KBM-7 (cell line): ENCODE measurements at places on chromosomes 7 and 10.

GRCh38 chr7:139993169-139993568, 69.6 kb downstream of the PARP12 start:
- no peak for DNase-seq

DNA sequence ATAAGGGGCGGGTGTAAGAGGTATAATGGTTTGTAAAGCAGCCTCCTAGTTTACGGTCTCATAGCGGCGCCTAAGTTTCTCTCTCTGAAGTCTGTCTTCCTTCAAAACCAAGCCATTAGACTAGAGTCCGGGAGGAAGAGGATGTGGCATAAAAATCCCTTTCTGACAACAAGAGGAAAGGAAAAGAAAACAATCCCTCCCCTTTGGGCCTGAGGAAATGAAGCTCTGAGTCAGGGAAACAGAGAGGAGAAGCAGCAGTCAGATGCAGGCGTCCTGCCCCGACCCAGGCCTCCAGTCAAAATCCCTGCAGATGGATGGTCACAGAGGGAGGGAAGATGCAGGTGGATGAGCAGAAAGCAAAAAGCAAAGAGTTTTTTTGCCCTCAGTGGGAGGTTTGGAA, 23.7 kb downstream of the PARP12 start:
- no peak for DNase-seq

DNA sequence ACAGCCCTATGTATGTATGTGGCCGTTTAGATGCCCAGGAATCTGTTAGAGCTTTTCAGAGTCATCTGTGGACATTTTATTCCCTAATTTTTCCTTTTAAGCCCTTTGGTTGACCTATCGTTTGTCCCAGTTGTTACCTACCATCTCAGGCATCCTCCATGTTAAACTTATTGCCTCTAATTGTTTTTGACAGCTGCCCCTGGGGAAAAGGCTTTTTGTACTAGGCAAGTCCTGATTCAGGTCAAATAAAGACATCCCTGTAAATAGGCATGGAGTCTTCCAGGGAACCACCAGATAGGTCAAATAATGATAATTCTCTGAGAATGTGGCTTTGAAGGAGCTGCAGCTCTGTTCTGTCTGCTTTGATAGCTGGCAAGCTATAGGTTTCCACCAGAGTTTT, 87.7 kb upstream of the CYP26C1 start:
- no peak for DNase-seq

GRCh38 chr7:39493934-39494333, 72.3 kb upstream of the YAE1 start:
- DNase-seq: no peak

- DNase-seq: no peak
These were observed 39.3 kb downstream of the LRRC18 start for GRCh38 chr10:48900371-48900801.

GRCh38 chr10:103089493-103089892, 103.6 kb downstream of the NT5C2 start:
- DNase-seq: no peak

GRCh38 chr7:101233907-101234547, 3.6 kb downstream of the CLDN15 start:
- no peak for DNase-seq

DNA sequence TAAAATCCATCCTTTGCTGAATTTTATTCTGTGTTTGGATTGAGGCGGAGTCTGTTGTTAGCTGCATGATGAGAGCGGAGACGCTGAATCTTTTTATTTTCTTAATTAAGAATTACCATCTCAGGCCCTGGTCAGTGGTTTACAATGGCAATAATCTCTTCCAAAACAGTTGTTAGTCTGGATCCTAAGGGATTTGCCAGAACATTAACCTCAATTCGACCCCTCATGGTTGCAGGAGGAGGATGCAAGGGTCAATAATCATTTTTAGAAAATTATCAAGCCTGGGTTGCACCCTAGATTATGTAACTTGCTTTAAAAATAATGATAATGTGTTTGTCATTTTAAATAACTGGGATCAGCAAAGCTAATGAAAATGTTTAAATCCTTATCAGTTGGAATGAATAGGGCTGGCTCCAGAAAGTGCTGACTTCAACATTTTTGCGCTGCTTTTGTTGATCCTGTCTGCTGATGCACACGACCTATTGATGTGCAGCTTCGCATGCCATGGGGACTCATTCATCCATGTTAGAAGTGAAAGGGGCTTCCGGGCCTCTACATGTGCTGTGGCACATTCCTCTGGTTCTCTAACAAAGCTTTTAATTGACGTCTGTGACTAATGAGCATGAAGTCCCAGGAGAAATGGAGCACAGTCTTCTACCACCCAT, 80.7 kb upstream of the KIAA1217 start:
- DNase-seq: no peak

DNA sequence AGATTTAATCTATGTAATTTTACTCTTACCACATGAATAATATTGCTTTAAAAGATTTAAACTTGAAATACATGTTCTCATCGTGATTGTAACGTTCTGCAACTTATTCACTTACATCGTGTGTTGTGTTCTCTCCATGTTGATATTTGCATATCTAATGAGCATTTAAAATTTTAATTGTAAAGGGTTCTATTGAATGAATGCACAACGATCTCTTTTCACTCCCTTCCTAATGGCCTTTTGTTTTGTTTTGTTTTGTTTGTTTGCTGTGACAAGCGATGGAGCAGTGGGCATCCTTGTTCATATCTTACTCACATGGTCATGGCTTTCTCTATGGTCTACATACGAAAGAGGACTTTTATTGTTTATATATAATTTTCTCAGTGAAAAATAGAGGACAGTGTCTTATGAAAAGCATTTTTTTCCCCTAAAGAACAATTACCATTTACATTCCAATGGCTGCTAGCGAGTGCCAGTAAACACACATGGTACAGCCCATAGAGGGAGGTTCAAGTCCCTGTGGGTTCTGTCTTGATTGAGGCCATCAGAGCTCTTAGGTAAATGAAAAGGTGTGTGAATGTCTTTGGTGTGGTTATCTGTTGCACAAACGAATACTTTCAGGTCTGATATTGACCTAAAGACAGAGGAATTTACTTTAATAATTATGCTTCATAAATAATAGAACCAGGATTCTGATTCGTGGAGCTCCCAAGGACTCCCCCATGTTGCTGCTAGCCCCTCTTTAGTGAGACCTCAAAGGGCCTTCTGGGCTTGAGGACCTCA, 32.4 kb downstream of the BTBD16 start:
- DNase-seq: no peak

- no peak for DNase-seq
These were observed 571.4 kb upstream of the IGFBP3 start for GRCh38 chr7:46492466-46492865.

DNA sequence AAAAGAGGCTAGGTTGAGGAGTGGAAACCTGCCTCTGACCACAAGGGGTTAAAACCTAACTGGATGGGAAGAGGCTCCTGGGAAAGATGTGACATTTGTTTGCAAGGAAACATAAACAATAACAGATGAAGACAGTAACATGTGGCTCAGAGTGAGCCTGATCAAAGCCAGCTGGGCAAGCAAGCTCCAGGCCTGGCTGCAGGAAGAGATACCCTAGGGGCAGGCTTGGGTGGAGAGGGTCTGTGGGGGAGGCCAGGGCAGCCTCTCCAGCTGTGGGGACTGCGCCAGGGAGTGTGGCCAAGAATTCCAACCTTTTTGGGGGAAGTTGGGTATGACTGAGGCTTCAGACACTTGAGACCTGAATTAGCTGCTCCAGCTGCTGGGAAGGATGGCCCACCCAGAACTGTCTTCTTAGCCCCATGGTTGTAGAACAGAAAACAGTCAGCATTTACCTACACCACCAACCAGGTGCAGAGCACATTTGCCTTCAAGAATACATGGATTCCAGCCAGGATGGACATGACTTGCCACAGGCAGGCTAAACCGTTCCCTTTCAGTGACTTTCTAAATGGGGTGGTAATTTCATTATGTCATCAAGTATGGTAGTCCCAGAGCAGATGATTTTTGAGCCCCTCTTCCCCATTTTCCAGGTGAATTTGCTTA, 10.4 kb upstream of the FAM170B start:
- DNase-seq: no peak

DNA sequence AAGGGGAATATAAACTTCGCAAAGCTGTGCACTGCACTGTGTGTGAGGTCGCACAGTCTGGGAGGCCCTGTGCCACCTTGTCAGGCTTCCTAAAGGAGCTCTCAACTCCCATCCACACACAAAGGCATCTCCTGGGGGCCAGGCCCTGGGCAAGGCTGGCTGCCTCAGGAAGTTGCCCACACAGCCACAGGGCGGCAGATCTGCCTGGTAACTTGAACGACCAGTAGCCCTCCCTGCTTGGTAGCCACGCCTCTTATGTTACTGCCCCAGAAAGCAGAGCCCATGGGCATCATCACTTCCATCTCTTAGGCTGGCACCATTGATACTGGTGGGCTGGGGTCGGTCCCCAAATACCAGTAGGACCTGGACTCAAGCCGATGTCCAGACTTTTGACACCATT, 82.8 kb downstream of the HECW1 start:
- no peak for DNase-seq

GRCh38 chr7:141674702-141675101, 27.3 kb downstream of the DENND11 start:
- DNase-seq: no peak

DNA sequence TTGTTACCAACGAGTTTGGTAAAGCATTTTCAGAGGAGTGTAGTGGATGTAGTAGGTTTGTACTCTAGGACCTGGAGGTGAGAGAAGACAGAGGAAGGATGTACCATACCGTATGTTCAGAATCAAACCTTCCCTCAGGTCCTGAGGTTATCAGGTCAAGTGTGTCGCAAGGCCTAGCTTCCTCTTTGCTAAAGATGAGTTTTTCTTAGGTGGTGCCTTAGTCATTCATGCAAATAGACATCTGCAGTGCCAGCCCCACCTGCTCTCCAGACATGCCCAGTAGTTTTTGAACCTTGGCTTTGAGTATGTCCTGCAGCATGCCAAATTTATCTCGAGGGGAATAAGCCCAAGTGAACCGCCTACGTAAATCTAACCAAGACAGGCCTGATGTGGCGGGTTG, 71.3 kb downstream of the HDAC9 start:
- peak; percentile 14 for DNase-seq

DNA sequence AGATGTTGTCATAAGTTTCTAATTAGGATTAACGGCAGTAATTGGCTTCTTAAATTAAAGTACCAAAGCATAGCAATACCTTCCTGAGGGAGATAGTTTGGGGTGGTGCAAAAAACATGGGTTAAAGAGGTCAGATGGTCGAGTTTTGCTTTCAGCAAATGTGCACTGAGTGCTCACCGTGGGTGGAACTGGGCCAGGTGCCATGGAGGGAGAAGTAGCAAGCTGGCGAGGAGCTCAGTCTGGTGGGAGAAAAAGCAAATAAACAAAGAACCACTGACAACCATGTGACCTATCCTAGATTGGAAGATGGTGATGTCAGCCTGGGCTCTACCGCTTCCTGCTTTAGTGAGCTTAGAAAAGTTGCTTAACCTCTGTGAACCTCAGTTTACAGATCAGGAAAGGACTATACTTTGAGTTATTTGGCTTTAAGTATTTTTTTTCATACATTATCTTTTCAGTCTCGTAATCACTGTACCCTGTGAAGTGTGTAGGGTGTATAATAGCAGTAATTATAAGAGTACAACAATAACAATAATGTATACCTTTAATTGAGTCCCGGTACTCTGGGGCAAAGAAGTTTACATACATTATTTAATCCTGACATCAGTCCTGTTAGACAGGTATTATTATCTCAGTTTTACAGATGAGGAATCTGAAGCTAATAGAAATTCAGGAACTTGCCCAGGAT, 69.0 kb upstream of the PDCD4 start:
- peak; percentile 66 for DNase-seq

- DNase-seq: no peak
These were observed 162.4 kb upstream of the MDFIC start for GRCh38 chr7:114759347-114760062.

DNA sequence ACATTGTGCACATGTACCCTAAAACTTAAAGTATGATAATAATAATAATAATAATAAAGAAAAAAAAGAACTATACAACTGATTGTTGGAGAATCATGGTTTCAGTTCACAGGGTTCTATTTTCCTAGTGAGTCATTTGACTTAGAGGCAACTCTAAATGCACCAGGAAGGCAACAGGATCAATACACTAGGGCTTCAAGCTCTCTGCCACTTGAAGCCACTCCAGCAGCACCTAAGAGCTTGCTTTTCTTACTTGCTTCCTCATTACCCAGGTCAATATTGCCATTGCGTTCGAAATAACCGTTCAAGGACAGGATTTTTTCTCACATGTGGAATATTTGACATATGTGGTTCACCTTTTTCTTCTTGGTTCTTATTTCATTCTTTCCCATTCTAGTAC, 189.7 kb downstream of the GRM3 start:
- DNase-seq: no peak

- no peak for DNase-seq
These were observed 608.3 kb upstream of the C7orf33 start for GRCh38 chr7:147982307-147982706.

- DNase-seq: peak; percentile 53
These were observed 66.5 kb downstream of the ZNF277 start for GRCh38 chr7:112272921-112273561.
